Stimulated activated CD8-positive, alpha-beta memory T cell treated with anti-CD3 and anti-CD28 coated beads, Interleukin-15, amount 100 ng/mL, for 48 hours (primary cell): ENCODE measurements at places on chromosomes 3 and 15.

DNA sequence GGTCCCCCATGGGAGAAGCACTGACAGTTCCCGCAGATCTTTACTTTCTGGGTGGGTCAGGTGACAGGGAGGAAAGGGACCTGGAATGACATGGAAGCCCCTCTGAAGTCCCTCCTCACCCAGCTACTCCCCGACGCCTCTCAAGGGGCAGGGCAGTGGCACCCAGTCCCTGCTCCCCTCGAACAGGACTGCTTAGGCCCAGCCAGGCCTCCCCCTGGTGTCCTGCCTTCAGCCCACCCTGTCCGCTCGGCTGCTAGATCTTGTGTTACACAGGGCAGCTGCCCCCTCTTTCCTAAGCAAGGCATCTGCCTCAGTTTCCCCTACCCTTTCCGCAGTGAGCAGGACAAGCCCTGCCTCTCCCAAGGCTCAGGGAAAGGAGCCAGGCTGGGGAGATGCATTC, 226.5 kb downstream of the XXYLT1 start:
- DNase-seq: no peak

GRCh38 chr3:11907667-11908660, 61.3 kb upstream of the TAMM41 start:
- DNase-seq: no peak

DNA sequence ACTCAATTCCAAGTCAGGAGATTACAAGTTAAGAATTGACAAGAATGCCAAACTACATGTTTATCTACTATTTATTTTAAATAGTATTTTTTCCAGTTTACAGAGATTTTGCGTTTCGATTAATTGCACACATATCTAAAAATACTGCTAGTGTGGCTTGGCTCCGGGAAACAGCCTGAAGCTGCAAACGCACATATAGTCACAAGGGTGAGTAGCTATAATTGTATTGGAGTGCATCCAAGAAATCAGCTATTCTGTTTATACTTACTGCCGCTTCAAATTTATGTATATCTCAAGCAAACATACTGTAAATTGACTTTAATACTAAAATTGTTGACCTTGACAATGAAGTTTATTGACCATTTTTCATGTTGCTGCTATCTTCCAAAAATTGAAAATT, 77.0 kb upstream of the PLSCR5 start:
- no peak for DNase-seq

- DNase-seq: no peak
Observed at GRCh38 chr15:55685286-55685685, 57.7 kb downstream of the PRTG start.

DNA sequence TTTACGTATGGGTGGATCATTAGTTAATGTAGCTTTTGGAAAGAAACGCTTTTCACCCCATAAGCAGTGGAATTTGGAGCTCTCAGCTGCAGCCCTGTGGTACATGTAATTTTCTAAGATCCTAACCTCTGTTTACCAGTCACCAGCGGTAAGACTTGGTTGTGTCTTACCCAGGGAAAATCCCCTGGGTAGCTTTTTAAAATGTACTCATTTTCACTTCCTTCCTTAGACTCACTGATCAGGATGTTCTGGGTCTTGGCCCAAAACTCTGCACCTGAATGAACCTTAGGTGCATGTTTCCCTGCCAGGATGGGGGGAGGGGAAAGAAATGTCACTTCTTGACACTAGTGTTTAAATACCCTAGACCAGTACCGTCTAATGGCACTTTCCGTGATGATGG, 605.2 kb downstream of the MAGI1 start:
- DNase-seq: no peak

DNA sequence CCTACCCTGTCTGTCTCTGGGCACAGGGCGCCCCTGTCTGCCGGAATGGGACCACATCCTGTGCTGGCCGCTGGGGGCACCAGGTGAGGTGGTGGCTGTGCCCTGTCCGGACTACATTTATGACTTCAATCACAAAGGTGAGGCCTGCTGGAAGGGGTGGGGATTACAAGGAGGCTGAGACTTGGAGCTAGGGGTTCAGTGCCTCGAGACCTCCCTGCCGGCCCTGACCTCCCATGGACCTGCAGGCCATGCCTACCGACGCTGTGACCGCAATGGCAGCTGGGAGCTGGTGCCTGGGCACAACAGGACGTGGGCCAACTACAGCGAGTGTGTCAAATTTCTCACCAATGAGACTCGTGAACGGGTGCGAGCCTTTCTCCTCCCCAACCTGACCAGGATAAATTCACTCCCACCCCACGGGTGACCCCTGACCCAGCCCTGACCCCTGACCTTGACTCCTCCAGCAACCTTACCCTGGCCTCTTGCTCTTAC, 20.4 kb downstream of the PTH1R start:
- no peak for DNase-seq

DNA sequence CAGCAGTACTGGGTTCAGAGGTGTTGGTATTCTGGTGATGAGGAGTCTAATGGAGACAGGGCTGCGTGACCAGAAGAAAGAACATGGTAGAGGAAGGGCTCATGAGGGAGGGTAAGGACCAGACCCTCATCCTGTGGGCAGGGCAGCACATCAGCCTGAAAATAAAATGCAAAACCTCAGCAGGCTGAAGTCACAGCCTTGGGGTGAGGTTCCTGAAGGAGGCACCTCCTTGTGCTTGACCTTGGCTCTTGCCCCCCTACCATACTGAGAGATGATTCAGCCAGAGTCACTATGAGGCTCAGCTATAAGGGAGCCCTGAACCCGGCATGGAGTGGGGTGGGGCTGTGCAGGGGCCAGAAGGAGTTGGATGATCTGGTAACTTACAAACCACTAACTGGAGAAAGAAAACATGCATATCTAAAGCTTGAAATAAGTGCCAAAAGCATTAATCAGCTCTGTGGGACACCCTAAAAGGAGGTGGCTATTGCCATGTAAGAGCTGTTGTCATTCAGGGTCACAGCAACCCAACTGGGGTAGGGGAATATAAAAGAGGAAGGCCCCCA, 60.2 kb downstream of the CORO2B start:
- DNase-seq: no peak

DNA sequence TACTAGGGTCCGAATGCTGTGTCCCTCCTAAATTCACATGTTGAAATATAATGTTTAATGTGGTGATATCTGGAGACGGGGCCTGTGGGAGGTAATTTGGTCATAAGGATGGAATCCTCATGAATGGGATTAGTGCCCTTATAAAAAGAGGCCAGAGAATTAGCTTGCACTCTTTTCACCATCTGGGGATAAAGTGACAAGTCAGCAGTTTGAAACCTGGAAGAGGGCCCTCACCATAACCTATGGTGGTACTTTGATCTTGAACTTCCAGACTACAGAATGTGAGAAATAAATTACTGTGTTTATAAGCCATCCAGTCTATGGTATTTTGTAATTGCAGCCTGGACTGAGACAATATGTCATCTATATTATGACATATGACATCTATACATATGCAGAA, 132.1 kb downstream of the ISL2 start:
- no peak for DNase-seq

DNA sequence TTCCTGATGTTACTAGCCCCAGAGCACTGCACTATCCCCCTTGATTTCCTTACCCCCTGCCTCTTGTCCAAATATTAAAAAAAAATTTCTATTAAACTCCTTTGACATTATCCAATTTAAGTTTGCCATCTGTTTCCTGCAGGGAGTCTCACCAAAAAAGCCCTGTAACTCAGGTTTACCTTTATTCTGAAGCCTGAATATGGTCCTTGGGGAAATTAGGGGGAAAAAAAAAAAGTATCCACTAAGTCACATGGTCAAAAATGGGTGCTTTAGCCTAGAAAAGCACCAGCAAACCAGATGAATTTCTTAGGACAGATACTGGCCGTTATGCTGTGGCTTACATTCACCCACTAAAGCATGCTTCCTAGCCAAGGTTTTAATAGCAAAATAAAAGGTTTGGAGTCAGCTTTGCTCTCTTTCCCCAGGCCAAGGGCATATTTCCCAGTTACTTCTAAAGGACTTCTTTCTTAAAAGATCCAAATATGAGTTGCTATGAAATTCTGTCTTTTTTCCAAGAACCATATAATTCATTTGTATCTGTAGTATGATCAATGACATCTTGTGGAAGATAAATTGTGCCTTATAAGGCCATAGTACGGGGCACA, 394.9 kb downstream of the LSAMP start:
- no peak for DNase-seq

- DNase-seq: no peak
Observed at GRCh38 chr3:184347321-184348056, 10.1 kb downstream of the FAM131A start.

GRCh38 chr3:196966526-196967401, 1.9 kb downstream of the PIGZ start:
- DNase-seq: no peak

DNA sequence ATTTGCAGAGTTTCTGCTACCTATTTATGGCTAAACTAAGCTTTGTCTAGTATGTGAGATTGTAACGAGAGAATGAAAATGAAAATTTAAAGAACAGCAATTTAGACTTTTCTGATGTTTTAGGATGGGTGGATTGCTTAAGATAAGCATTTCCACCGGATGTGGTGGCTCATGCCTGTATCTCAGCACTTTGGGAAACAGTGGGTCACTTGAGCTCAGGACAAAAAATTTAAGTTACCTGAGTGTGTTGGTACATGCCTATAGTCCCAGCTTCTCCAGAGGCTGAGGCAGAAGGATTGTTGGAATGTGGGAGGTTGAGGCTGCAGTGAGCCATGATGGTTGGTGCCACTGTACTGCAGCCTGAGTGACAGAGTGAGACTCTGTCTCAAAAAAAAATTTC, 3.3 kb downstream of the PPP4R2 start:
- no peak for DNase-seq

- DNase-seq: no peak
Observed at GRCh38 chr3:118497274-118497673, 537.4 kb downstream of the IGSF11 start.
